ENCODE measurements at places on chromosomes 12 and 14. TPM values are rescaled to one million over a fixed set of nuclear protein-coding genes. Genes with fewer than 3 reads are reported as not detected.

Gene SERPINA5
- 4.0 TPM for total RNA-seq

Gene MRPL42
- 44.7 TPM for total RNA-seq

Gene PZP
- 0.35 TPM for total RNA-seq

Gene VWF
- total RNA-seq, result 275 TPM

Gene LUM
- total RNA-seq, result 52.0 TPM

Gene MUCL1
- not detected for total RNA-seq

Gene PSEN1
- total RNA-seq, result 24.1 TPM

Gene FAM186B
- total RNA-seq, result 0.47 TPM

Gene REM2
- total RNA-seq, result not detected

Gene KLHL33
- 0.77 TPM for total RNA-seq

Gene MYH6
- total RNA-seq, result 4,258 TPM

Gene MEG3
- total RNA-seq, result 20.6 TPM

Gene LAG3
- total RNA-seq, result 0.37 TPM

Gene FOXA1
- total RNA-seq, result not detected

Gene SLC25A29
- 16.5 TPM for total RNA-seq

Gene AQP2
- total RNA-seq, result not detected

Gene TAC3
- not detected for total RNA-seq

Gene A2M
- total RNA-seq, result 569 TPM

Gene SLC48A1
- total RNA-seq, result 23.7 TPM

Gene IFT81
- 9.4 TPM for total RNA-seq

Gene KRT74
- total RNA-seq, result not detected

Gene LYZ
- total RNA-seq, result 51.1 TPM

Gene C12orf57
- total RNA-seq, result 238 TPM

Gene CARMIL3
- 0.12 TPM for total RNA-seq

Gene EMP1
- total RNA-seq, result 76.8 TPM

Gene PMCH
- not detected for total RNA-seq

Gene RNASE3
- total RNA-seq, result not detected

Gene OR4L1
- total RNA-seq, result not detected

Gene DDN
- 0.77 TPM for total RNA-seq

Gene DBX2
- 0.07 TPM for total RNA-seq

Measured in left ventricle myocardium superior (tissue), 1 donor.